ENCODE measurements at places on chromosomes 5 and 9. TPM values are rescaled to one million over a fixed set of nuclear protein-coding genes. Genes with fewer than 3 reads are reported as not detected.

IL4 gene
- total RNA-seq: 1.2 TPM

DND1 gene
- 4.6 TPM for total RNA-seq

CMYA5 gene
- 0.31 TPM for total RNA-seq

TNFSF8 gene
- total RNA-seq: 99.5 TPM

DNA sequence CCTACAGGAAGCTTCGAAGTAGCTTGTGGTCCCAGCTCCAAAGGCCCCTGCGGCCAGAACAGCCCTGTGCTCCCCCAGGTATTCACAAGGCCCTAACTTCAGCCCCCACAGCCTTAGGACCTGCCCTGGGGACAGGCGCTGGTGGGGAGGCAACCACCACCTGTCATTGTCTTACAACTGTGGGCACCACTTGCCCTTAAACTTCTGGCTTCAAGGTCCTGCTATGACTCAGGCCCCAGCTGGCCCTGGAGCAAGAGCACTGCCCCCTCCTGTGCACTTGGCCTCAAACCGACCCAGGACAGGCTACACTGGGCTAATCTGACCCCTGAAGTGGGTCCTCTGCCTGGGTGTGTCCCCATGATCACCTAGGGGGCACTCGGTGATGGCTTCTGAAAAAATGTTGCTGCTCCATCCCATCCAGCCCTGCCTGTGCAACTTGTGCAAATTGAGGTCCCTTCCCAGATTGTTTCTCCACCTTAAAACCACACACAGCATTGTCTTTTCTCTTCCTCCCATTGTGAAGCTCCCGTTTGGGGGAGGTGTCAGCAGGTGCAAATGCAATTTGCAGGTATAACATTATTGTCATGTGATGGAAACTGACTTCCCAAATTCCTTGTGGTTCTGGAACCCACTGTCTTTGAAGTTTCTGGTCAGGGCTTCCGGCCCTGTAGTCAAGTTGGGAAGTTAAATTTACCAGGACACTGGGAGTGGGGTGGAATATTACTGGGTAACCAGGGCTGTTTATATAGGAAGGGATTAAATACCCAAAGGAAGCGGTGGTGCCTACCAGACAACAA is 1.1 kb upstream of the PROB1 start:
- DNase-seq: no peak

DNA sequence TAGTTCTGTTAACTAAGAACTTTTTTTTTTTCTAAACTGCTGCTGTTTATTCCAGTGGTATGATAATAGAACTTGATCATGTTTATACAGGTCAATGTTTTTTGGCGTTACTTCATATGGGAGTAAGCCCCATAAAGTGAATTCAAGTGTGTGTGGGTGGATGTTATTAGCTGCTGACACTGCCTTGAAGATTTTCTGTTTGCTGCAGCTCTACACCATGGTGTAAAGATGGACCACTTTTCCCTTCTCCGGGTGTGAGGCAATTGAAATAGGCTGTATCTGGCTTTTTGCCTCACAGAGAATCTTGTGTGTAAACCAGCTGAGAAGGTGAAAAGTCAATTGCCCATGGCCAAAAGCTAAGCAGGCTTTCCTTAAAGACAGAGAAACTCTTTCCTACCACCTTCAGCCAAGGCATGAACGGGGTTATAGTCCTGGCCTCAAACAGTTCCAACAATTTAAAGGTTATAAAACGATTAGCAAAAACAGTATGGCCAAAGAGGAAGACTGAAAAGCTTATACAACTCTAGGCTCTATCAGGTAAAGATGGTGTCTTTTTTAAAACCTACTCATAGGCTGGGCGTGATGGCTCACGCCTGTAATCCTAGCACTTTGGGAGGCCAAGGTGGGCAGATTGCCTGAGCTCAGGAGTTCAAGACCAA is 33.9 kb upstream of the ABCA1 start:
- peak; percentile 7 for DNase-seq

DNA sequence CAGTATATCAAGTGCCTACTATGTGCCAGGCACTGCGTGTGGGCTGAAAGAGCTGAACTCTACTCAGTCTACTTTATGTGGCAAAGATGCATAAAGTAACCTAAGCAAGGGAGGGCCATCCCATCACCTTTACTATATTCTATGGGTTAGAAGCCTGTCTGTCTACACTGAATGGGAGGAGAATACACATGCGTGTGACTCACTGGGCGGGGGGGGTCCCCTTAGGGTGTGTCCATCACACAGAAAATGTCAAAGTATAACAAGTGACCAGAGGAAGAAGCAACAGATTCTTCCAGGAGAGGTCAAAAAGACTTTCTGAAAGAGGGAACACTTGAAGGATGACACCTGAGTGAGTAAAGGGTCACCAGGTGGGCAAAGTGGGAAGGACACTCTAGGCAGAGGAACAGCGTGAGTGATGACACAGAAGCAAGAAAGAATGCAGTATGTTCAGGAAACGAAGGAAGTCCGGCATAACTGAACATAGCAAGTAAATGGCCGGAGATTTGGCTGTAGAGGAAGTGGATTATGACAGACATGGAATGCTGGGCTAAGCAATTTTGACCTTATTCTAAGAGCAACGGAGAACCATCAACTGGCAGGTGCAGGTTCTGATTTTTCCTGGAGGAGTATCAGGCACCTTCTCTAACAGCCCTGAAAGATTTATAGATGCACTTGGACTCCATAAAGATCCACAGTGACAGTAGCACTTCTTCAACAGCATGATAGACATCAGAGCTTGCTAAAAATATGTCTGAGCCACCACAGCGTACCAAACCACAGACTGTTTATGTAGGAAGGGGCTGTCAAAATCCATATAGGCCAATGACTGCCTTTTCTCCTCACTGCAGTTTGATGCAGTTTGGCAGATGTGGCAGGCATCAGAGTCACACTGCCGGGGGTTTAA is 8.0 kb upstream of the WHRN start:
- DNase-seq: no peak

DNA sequence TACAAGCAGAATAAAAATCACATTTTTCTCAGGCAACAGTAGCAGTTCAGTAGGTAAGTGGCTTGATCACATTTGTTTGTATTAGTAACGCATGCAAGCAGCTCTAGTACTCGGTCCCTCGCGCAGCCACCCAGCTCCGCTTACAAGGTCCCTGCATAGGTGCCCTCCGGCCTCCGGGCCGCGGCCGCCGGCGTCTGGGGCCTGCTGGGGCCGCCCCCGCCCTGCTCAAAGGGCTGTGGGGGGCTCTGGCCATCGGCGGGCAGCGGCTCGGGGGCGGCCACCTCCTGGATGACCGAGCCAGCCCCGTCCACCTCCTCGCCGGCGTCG is 50.2 kb upstream of the UBAC1 start:
- DNase-seq: no peak

DNA sequence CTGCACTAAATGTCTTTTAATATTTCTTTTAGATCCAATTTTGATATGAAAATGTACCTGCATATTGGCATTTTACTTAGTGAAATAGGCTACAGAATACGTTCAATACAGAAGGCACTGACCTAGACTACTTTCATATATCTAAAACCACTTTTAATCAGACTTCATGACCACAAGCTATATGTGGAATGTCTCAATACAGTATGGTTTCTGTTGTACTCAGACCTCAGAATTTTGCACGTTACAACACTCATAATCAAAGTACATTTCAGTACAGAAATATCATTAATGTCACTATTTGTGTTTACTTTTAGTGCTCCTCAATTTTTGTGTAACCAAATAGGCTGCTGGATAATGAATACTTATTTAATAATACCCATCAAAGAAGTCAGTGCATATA is 74.8 kb downstream of the MEF2C start:
- no peak for DNase-seq

GRCh38 chr9:133117271-133118178 is 3.5 kb downstream of the RALGDS start:
- no peak for DNase-seq

DNA sequence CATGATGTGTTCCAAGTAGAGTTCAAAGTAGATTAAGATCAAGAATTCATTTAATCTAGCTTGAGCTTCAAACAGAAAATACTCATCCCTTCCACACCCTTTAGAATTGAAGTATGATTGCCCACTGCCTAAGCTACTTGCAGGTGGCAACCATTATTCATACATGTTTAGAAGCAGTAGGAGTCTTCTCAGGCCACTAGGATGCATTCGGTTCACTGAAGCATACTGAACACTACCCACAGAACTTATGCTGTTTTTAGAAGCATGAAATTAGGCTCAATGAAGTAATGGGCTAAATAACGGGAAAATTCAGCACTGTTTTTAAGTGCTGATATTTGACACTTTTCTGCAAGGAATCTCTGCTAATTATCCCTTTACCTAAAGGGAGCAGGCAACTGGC is 263.4 kb downstream of the DEPDC1B start:
- no peak for DNase-seq

DNA sequence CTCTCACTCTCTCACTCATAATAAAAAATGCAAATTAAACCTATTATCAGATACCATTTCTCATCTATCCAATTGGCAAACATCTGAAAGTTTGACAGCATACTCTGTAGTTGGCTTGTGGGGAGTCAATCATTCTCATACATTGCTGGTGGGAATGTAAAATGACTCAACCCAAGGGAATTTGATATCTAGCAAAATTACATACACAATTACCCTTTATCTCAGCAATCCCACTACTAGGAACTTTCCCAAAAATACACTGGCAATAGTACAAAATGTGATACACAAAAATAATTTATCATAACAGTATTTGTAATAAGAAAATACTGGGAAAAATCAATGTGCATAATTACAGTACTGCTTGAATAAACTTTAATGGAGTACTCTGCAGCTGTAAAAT is 731.3 kb downstream of the DTWD2 start:
- DNase-seq: no peak

DNA sequence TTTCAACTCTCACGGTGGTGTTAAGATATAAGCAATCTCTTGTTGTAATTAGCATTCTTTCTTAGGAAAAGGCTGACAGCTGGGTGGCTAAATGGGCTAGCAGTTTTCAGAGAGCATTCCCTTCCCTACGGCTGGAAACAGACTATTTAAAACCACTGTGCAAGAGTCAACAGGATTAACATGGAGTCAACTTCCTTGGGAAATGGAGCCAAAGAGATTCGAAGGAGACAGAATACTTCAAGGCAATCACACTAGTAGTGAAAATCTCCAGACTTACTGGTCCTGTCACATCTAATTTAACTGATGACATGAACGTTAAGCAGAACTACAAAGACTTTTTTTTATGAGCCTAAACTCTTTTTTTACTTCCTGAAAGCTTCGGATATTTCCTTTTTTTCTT is 453.3 kb upstream of the ITGA1 start:
- no peak for DNase-seq

DNA sequence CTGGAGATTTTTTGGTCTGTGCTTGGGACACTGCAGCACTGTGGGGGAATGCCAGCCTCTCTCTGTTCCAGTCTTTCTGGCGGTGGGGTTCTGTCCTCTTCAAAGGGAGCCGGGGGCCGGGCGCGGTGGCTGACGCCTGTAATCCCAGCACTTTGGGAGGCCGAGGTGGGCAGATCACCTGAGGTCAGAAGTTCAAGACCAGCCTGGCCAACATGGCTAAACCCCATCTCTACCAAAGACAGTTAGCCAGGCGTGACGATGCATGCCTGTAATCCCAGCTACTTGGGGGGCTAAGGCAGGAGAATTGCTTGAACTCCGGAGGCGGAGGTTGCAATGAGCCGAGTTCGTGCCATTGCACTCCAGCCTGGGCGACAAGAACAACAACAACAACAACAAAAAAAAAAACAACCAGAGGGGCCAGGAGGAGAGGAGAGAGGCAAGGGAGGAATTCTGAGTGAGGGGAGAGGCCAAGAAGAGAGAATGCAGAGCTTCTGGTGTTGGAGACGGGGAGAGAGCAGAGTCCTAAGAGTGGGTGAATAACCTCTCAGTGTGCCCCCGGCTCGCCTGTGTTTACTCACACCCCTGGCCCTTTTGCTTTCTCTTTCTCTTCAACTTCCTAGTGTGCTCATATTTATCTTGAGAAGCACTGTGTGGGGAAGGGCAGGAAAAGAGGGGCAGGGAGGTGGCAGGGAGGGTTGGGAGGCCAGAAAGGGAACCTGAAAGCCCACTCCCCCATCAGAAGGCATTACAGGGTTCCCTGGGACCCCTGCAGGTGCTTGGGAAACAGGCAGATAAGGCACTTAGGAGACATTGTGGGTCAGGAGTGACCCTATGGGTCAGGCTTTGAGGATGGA is 3.2 kb upstream of the SET start:
- DNase-seq: peak; percentile 56

DNA sequence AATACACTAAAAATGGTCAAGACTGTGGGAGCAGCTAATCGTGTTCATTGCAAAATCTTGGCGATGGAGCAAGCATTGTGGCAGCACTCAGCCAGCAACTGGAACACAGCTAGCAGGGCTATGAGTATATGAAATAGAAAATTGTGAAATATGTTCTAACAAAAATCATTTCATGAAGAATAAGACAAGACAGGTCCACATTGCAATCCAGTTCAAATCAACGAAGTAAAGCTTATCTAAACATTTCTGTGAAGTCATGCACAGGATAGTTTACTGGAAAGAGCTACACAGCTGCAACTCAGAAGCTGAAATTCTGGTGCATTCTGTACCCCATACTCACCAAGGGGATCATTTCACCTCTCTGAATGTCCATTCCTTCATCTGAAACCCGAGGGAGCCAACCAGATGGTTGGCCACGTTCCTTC is 5.3 kb upstream of the NFIL3 start:
- no peak for DNase-seq

GRCh38 chr5:151285683-151286082 is 17.9 kb downstream of the SLC36A3 start:
- DNase-seq: no peak

DNA sequence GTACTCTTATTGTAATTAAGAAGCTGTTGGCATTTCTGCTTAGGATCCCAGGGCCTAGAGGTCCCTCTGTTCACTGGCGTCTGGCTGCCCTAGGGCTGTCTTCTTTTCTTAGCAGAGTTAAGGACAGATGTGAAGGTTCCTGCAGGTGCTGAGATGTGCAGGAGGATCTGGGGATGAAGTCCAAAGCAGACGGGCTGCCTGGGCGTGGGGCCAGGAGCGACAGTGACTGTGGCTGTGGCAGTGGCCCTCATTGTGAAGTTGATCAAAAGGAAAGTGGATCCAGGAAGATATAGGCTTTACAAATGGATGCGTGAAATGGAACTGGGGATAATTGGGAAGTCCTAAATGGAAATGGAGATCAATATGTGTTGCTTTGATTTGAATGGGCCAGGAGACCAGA is 19.1 kb upstream of the SH3PXD2B start:
- DNase-seq: no peak

- no peak for DNase-seq
Measured at GRCh38 chr5:38719403-38719802, 126.4 kb upstream of the OSMR start.

DNA sequence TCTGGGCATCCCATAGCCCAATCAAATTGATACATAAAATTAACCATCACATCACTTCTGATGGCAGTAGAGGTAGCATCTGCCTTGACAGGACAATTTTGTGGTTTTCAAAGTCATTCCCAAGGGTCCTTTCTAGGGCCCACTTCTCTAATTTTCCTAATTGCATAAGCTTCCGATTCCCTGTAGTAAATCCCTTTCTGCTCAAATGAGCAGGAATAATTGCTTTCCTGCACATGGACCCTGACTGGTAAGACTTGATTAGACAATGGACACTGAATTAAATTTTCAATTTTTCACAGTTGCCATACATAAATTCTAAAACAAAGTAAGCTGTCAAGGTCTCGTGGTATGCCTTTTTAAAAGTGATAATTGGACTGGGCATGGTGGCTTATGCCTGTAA is 22.0 kb upstream of the IL17B start:
- no peak for DNase-seq

Data from activated T-cell treated with anti-CD3 and anti-CD28 coated beads, Interleukin-2, amount 50 U/mL, for 72 hours (primary cell).